ENCODE measurements at places on chromosomes 12 and 14.

DNA sequence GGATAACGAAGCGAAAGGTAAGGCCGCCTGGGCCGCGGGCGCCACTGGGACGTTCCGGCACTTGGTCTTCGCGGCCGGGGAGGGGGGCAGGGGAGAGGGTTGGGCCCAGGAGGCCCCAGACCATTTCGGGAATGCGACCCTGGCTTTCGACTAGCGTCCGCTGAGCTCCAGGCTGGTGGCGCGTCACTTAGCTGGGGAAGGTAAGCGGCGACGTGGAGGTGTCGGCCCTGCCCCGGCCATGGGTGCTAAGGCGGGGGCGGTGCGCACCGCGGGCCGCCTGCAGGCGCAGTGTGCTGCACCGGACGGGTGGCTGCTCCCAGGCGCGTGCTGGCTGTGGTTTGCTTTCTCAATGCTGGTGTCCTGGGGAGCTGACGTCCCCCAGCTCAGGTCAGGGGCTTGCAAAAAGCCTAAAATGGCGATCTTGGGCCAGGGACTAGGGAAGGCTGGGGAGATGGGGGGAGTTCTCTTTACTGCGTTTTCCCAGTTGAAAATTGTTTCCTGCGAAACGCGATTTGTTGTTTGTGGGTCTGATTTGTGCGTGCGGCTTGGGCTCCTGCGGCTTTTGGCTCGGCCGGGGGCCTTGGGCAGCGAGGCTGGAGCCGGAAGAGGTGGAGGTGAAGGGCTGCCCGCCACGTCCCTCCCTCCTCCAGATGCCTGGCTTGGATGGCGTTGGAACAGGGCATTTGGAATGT, 1.2 kb downstream of the HOXC10 start:
- no peak for DNase-seq

DNA sequence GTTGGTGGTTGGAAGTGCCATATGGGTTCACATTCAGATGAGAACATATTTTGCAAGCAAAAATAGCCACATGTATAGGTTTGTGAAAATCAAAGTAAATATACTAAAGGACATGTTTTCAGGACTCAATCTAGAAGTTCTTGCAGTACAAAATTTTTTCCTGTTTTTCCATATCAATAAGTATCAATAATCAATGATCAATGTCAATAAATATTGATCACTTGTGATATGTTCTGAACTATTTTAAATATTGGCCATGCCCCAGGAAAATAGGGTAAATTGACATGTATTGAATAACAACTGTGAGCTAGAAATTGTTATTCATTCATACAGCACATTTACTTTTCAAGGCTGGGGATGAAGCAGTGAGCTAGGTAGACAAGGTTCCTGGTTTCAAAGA, 24.3 kb downstream of the ALG10 start:
- no peak for DNase-seq

DNA sequence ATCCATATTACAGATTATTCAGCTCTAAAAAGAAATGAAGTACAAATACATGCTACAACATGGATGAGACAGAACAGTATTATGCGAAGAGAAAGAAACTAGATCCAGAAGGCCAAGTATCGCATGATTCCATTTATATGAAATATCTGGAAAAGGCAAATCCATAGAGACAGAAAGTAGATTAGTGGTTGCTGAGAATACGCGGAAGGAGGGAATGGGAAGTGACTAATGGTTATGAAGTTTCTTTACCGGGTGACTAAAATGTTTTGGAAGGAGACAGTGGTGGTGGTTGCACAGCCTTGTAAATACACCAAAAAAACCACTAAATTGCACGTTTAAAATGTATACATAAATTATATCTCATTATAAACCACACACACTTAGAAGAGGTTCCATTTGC, 12.5 kb downstream of the PRDM4 start:
- peak; percentile 14 for DNase-seq

- DNase-seq: no peak
These were observed 185.7 kb upstream of the BTG1 start for GRCh38 chr12:92331383-92331782.

GRCh38 chr14:25833341-25834126, 764.3 kb downstream of the NOVA1 start:
- DNase-seq: no peak
